ENCODE measurements at places on chromosomes 12 and 14.

DNA sequence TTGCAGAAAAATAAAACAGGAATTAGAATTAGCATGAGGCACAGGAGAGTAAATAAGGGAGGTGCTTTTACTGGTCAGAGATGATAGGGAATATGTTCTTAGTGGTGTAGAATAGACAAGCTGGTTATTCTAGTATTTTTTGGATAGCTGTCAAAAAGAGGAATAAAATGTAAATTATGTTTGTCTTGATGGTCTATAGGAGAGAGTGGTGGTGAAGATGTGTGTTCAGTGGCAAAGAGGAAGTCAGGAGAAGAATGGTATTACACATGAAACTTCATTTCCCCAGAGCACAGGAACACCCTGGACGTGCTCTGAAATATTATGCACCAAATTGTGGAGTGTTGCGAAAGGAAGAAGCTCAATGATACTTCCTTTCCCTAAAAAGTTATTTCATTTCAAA, 27.8 kb downstream of the MUCL1 start:
- no peak for DNase-seq

DNA sequence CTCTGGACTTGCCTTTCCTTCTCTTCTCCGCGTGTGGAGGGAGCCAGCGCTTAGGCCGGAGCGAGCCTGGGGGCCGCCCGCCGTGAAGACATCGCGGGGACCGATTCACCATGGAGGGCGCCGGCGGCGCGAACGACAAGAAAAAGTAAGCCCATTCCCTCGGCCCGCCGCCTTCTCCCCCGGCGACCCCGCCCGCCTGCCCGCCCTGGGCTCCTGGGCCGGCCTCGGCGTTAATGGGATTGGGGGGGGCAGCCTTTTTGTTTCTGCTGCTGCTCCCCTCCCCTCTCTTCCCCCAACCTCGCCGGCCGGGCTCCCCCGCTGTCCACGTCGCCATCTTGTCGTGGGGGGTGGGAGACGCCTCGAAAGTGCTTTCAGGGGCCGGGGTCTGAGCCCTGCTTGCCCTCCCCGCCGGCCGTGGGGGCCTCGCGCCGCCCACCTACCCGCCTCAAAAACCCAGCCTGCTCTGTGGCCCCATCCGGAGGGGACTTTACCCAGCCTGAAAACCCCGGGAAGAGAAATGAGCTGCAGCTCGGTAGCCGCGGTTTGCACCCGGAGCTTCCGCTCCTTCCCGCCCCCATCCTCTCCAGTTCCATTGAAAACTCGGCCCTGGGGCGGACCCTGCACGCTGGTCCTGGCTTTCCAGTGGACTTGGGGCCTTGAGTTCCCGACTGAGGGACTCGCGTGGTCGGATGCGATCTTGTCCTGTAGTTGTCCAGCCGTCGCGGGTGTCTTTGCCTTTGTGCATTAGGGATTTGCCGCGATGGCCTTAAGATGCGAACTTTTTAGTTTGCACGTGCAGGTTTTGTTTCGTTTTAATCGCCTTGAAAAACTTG, 598 bp downstream of the HIF1A start:
- no peak for DNase-seq

- no peak for DNase-seq
Measured at GRCh38 chr12:116368196-116369194, 91.0 kb upstream of the MED13L start.

- no peak for DNase-seq
Measured at GRCh38 chr14:99693918-99694317, 9.8 kb downstream of the CYP46A1 start.

GRCh38 chr14:105061428-105062047, 3.7 kb downstream of the GPR132 start:
- DNase-seq = no peak

DNA sequence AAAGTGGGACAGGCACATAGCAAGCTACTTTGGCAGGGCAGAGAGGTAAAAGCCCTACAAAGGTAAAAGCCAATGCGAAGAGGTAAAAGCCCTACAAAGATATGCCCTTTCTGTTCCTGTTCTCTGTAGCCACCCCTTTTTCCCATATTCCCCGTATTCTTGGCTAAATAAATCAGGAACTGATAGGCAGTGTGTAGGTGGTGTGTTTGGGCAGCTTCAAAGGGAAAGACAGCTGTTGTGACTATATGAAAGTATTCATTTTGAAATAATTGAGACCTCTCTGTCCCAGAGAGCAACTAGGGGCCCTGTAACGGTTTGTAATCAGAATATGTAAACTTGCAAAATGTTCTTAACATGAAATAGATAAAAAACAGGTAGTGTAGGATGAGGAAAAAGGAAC, 11.3 kb upstream of the SLC41A2 start:
- no peak for DNase-seq

Measured in stromal cell of bone marrow (primary cell).